ENCODE measurements at places on chromosomes 2 and 18.
A peak's percentile ranks its signal among the peaks of the same experiment; 100 is the strongest.

- peak; percentile 86 for DNase-seq
Observed at GRCh38 chr2:12720278-12720620, 3.5 kb downstream of the TRIB2 start.

DNA sequence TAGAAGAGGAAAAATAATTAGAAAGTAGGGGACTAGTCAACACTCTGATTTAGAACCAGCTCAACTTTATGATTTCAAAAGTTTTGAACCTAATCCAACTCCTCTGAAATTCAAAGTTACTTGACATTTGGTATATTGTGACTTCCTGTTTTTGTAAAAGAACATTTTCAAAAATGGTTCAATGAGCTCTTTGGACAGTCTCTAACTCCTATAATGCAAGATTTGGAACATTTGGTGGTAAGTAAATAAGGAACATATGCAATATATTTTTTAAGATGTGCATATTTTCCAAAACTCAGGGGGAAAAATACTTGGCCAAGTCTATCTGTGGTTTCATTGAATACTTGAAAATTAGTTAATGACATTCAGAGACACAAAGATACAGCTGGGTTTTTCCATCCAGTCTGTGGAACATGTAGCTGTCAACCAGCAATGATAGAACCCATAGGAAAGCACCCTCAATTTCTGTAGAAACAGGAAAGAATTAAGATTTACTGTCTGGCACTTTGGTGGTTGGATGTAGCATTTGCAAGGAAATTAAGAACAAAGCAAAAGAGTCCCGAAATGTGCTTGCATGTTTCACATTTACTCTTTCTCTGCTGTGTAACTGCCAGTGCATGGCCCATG lies 17.0 kb upstream of the ANKRD44 start:
- DNase-seq: no peak

DNA sequence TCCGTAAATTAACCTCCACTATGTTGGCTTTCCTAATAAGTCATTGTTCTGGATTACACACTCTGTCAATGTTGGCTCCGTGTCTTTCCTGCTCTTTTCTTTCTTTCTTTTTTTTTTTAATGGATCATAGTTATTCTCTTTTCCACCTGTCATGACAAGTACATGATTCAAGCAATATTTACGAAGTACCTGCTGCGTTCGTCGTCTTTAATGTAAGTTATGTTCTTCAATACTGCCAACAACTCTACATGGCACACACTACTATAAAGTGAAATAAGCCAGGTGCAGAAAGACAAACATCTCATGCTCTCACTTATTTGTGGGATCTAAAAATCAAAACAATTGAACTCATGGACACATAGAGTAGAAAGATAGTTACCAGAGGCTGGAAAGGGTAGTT lies 239.1 kb downstream of the SCG2 start:
- no peak for DNase-seq

GRCh38 chr2:210000464-210001324 lies 1.7 kb upstream of the RPE start:
- no peak for DNase-seq

DNA sequence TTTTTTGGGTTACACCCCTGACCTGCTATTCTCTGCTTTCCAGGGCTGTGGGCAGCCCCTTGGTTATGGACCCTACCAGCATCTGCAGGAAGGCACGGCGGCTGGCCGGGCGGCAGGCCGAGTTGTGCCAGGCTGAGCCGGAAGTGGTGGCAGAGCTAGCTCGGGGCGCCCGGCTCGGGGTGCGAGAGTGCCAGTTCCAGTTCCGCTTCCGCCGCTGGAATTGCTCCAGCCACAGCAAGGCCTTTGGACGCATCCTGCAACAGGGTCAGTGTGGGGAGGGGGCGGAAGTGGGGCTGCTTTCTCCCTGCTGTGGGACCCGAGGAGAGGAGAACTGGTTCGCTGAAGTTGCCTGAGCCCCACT lies 9.7 kb upstream of the WNT10A start:
- DNase-seq: no peak

DNA sequence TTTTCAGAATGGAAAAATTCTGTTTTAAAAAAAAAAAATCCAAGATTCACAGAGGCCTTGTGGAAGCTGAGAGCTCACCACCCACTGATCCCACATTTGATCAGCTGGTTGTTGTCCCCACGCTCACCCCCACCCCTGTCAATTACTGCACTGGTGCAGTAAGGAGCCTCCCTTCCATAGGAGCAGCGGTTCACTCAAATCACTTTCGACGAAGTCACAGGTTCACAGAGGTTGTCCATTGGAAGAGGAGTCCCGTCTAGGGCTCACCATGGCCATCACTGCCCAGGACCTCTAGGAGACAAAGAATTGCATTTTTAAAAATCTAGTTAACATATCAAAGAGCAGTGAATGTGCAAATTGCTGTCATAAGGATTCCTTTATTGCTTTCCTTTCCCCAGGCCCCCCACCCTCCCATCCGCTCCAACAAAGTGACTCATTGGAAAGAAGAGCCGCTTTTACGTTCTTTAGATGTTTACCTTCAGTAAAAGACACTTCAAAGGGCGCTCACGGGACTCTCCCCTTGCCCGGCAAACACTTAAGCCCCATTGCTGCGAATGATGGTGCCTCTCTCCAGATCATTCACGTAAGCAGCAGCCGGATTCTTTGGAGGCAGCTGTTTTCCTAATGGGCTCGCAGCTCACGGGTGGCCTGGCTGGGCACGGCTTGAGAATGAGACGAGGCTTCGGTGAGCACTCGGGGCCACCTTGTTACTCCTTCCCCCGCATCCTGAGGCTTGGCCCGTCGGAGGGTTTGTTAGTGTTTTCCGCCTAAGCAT lies 165.5 kb upstream of the SALL3 start:
- no peak for DNase-seq

GRCh38 chr2:143225931-143226330 lies 96.7 kb downstream of the ARHGAP15 start:
- DNase-seq: no peak

DNA sequence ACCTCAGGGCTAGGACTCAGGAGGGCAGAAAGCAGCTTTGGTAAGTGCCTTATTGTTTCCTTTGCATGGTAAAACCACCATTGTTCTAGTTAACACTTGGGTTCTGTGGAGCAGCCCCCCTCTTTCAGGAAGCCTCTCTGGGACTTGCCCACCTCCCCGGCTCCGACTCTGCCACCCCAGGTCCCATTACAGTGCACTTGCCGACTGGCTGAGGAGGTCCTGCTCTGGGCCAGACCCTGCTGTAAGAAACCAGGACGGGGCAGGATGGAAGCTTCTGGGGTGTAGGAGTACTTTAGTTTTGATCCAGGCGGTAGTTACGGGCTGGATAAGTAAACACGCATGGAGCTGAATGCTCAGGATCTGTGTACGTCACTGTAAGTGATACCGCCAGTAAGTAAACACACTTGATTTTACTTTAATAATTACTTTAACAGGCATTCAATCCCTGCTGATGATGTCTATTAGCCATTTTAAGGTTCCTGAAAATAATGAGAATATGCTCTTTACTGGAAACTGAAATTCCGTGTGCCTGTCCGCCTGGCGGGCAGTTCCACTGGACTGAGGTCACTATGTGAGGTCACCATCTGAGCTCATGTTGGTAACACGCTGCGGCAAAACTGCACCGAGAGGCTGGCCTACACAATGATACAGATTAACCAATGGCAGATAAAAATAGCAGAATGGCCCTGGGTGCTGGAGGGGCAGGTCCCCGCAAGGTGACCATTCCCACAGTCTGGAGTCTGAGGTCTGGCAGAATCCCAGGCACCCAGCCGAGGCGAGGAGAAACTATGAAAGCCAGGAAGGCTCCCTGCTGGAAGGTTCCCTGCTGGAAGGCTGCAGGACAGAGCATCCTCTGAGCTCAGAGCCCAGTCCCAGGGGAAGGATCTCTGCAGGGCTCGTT lies 25.2 kb downstream of the HS1BP3 start:
- DNase-seq: no peak

DNA sequence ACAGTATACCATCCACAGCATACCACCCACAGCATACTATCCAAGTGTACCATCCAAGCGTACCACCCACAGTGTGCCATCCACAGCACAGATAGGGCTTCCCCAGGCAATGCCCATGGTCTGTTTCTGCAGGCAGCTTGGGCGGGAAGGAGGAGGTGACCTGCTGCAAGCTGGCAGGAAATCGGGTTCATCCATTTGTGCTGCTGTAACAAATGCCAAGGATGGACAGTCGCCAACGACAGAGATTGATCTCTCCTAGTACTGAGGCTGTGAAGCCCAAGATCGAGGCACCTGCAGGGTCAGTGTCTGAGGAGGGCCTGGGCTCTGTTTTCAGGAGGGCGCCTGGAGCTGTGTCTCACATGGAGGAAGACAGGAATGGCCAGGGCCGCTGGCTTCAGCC lies 93.6 kb upstream of the SNTG2 start:
- no peak for DNase-seq

GRCh38 chr2:144268036-144268678 lies 251.8 kb downstream of the ZEB2 start:
- DNase-seq: no peak

- DNase-seq: no peak
Observed at GRCh38 chr2:236171181-236171679, 3.0 kb upstream of the GBX2 start.

DNA sequence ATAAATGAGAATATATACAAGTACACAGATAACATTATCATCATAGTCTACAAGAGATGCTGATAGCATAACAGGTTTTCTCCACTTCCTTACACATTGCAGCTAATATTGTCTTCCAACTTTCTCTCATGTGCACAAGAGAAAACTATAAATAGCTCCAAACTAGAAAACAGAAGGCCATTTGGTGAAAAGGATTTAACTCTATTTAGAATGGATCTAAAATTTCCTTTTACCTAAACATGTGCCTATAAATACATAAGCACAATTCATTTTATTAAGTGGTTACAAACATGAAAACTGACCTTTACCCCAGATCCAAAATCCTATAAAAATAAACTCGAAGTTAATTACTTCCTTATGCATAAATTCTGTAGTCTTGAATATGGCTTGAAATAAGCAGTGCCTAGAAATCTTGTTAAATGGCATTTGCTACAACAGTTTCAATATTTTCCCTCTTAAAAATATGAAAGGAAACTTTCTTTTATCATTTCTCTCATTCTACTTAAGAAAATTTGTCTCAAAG lies 41.6 kb downstream of the SLC25A12 start:
- no peak for DNase-seq

DNA sequence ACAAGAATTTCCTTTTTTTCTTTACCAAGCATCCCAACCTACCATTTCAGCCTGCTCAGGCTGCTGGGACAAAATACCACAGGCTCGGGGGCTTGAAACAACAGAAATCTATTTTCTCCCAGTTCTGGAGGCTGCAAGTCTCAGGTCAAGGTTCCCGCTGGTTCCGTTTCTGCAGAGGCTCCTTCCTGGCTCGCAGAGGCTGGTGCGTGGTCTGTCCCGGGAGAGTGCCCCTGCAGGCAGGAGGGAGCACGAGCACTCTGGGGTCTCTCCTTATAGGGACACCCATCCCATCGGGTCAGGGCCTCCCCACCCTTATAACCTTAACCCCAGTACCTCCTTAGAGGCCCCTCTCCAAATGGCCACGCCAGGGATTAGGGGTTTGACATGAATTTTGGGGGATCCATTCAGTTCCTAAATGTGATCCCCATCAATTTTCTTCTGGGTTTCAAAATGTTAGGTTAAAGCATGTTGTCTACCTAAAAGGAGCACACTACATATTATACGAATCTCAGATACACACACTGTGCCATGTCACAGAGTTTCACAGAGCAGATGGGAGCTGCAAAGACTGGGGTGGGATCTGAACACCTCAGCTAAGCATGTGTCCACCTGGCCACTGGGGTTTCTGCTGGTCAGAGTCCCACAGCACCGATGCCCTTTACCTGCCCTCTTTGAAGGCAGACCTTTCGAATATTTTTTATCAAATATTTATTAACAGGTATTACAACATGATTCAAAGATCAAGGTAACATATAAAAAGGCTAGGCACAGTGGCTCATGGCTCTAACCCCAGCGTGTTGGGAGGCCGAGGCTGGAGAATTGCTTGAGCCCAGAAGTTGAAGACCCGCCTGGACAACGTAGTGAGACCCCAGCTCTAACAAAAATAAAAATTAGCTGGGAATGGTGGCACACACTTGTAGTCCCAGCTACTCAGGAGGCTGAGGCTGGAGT lies 17.6 kb upstream of the ADI1 start:
- peak; percentile 66 for DNase-seq

DNA sequence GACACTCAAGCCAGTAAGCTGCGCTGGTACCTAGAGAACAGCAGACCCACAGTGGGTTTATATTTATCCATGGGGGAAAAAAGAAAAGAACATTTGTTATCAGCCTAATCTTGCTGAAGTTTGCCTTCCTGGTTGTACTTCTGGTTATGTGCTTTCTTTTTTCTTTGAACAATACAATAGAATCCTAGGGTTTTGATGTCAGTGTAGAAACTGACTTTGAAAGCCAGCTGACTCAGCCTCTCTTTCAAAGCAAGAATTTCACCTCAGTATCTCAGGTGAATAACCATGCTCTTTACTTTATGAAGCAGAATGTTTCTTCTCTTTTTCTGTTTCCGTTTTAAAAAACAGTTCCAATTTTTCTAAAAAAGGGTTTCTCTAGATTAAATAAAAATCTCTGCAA lies 78.4 kb downstream of the CD8B2 start:
- no peak for DNase-seq

- DNase-seq: no peak
Observed at GRCh38 chr2:97812931-97813330, 99.6 kb downstream of the ZAP70 start.

DNA sequence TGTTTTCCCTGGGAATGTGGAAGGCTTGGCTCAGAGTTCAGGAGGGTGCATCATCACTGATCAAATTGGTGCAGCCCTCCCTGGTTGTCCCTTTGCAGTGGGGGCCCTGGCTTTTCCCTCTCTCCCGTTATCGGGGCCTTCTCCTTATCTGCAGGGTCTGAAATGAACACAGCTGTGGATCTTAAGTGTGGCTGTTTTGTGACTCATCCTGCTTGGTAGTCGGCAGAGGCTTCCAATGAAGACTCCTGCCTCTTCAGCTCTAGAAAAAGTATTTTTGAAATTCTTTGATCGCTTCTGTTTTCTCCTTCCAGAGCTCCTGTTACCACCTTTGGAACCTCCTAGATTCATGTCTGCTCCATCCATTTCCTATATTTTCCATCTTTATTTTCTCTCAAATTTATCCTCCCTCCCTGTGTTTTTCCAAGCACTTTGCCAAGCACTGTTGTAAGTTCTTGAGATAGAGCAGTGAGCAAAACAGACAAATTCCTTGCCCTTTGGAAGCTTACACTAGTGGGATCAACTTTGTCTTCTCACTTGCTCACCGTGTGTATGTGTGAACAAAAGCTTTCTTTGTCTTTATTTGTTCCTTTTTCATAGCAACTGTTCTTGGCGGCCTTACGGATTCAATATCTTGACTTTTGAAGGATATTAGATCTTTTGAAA lies 45.7 kb downstream of the RALB start:
- DNase-seq: no peak

GRCh38 chr2:215845839-215846586 lies 167.3 kb downstream of the MREG start:
- no peak for DNase-seq

GRCh38 chr2:64914735-64915509 lies 74.3 kb upstream of the SLC1A4 start:
- DNase-seq: no peak

DNA sequence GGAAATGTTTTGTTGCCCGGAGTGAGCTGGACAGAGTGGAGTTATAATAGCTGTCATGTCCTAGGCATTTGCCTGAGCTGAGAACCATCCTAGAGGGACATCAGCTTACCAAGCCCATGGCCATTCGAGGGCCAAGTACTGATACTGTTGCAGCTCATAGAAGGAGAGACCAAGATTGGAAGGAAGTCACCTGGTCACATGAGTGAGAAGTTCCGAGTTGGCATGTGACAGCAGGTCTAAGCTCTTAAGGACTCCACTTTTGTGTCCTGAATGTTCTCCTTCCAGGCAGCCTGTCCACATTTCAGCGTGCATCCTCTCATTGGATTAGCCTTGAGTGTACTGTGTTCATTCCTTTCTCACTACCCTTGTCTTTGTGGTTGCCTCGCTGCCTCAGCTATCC lies 4.4 kb downstream of the FHOD3 start:
- DNase-seq: no peak

All from SK-N-DZ (cell line).